ENCODE measurements at places on chromosomes 3 and 15. TPM values are rescaled to one million over a fixed set of nuclear protein-coding genes. Genes with fewer than 3 reads are reported as not detected.

The SERINC4 gene
- not detected for polyA plus RNA-seq

The PARP14 gene
- polyA plus RNA-seq = 13.9 TPM

The PAQR5 gene
- 4.3 TPM for polyA plus RNA-seq

The UNC13C gene
- 13.8 TPM for polyA plus RNA-seq

The GPR149 gene
- polyA plus RNA-seq = 1.5 TPM

The OSTN gene
- 0.74 TPM for polyA plus RNA-seq

The PATL2 gene
- 0.71 TPM for polyA plus RNA-seq

The UTS2B gene
- polyA plus RNA-seq = 3.0 TPM

The SOX14 gene
- 0.92 TPM for polyA plus RNA-seq

The PPARG gene
- polyA plus RNA-seq = 3.0 TPM

The PCSK6 gene
- polyA plus RNA-seq = 11.1 TPM

The EPHB1 gene
- polyA plus RNA-seq = 47.6 TPM

The CADM2 gene
- polyA plus RNA-seq = 49.7 TPM

The CCDC71 gene
- polyA plus RNA-seq = 17.5 TPM

The GLCE gene
- 25.6 TPM for polyA plus RNA-seq

The CCDC33 gene
- 3.0 TPM for polyA plus RNA-seq

The OIP5 gene
- 7.3 TPM for polyA plus RNA-seq

The ITIH4 gene
- polyA plus RNA-seq = 6.4 TPM

The DCBLD2 gene
- 27.9 TPM for polyA plus RNA-seq

The XIRP1 gene
- polyA plus RNA-seq = 1.6 TPM

Data from spinal cord (tissue), 10 donors.